ENCODE measurements at places on chromosomes 2 and 18. TPM values are rescaled to one million over a fixed set of nuclear protein-coding genes. Genes with fewer than 3 reads are reported as not detected.

GPR35 gene
- polyA plus RNA-seq, result 3.1 TPM

LONRF2 gene
- 0.51 TPM for polyA plus RNA-seq

TNFRSF11A gene
- 2.2 TPM for polyA plus RNA-seq

GREB1L gene
- polyA plus RNA-seq, result 0.16 TPM

ANO7 gene
- 0.14 TPM for polyA plus RNA-seq

Data from esophagus (tissue), 2 donors.